ENCODE measurements at places on chromosomes 4 and X.

DNA sequence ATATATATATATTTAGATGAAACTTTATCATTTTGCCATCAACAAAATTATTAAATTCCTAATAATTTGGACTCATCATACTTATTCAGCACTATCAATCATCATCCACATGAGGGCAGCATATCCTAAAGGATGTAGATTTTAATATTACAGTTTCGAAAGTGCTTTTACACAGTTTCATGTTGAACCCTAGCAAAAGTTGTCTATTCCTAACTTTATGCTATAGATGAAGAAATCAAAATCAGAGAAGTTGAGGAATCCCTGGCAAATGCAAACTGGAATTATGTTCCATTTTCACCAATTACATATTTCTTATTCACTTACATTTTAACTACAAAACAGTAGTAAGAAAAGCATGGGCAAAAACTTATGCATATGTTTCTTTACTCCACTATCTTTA is 36.6 kb upstream of the UGT2A1 start:
- no peak for DNase-seq

DNA sequence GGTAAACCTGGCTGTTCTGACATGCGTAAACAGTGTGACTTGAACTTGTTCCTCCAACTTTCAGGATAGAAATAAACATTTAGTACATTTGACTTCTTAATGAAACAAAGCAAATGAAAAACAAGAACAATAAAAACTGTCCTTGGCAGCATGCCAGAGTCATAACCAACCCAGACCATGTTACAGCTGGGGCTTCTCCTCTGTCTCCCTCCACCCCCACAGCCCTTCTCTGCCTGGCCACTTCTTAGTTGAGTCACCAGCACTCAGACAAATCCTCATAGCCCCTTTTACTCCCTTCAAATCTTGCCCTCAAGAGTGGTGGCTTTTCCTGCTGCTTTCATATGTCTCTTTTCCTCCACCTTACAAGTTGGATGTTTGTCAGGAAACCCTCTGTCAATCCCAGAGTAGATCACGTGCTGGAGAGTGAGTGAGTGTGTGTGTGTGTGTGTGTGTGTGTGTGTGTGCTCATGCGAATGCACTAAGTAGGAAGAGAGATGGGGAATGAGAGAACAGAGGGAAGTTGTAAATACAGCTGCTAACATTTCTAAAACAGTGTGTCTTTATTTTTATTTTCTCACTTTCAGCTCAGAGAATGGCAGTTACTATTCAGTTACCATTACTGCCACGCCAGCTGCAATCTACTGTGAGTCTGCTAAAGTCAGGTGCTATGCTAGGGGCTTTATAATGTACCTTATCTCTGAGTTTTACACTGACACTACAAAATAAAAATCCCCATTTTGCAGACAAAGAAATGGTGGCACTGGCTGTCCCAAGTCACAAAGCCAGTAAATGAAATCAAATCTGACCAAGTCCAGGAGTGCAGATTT is 15.0 kb downstream of the SCARB2 start:
- peak; percentile 15 for DNase-seq

GRCh38 chr4:14180166-14180565 is 552.6 kb upstream of the BOD1L1 start:
- no peak for DNase-seq

DNA sequence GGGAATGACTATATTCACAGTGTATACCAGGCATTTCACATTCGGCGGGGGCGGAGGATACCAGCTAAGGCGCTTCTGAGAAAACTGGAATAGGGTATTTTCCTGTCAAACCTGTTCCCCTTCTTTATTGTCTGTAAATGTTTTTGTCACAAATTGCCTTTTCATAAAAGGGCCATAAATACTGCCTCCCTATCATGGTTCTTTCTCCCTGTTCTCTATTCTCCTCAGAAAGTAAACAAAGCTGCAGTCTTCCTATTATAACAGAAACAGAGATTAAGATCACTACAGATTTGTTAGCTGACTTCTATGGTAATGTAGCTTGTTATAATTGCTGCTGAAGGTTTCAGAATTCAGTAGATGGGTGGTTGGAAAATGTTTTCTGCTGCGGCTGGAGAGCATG is 32.2 kb downstream of the MID2 start:
- DNase-seq: no peak

DNA sequence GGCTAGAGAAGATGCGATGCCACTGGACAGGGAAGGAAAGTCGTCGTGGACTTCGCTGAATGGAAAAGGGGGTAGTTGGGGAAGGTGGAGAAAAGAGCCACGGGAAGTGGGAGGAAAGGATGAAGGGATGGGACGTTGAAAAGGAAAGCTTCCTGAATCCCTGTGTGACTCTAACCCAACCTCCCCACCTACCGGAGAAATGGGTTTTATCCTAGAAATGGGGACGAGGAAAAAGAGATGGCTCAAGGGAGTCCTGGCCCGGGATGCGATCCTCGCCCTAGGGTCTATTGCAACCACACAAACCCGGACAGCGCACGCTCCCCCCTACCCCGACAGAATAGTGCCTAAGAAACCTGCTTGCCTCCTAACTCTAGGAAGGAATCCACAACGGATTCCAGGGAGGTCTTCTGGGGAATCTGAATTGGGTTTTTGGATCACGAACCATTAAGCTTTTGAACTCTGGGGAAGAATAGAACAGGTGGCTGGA is 738 bp upstream of the TSPAN5 start:
- DNase-seq: no peak

DNA sequence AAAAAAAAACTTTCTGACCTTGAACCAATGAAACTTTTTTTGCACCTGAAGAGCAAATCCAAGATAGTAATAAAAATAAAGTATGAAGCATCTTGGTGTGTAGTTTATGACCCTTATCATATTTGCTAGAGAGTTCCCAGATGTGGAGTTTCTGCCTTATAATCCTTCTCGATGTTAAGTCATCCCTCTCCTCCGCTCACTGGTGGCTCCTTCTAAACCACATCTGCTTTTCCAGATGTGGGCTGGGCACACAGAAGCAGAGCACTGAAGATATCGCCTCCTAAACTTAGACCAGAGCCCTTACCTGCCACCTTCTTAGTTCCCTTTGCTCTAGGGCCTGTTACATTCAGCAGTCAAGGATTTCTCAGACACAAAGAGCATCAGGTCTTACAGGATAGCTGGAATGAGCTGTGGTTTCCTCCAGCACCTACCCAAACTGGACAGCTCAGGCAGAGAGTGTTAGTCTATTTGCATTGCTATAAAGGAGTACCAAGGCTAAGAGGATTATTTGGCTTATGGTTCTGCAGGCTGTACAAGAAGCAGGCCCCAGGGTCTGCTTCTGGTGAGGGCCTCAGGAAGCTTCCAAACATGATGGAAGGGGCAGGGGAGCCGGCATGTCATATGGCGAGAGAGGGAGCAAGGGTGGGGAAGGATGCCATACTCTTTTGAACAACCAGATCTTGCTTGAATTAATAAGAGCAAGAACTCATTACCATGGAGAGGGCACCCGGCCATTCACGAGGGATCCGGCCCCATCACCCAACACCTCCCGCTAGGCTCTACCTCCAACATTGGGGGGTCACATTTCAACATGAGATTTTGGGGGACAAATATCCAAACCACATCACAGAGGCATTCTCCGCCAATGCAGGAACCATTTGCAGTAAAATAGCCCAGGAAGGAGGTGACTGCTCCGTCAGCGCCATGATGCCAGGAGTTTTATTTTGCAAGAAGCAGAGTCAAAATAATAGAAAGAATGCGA is 75.6 kb upstream of the HELT start:
- no peak for DNase-seq

GRCh38 chr4:175540151-175540550 is 271.9 kb downstream of the GPM6A start:
- DNase-seq: no peak

GRCh38 chr4:54066088-54066415 is 1.6 kb upstream of the CHIC2 start:
- DNase-seq: no peak

DNA sequence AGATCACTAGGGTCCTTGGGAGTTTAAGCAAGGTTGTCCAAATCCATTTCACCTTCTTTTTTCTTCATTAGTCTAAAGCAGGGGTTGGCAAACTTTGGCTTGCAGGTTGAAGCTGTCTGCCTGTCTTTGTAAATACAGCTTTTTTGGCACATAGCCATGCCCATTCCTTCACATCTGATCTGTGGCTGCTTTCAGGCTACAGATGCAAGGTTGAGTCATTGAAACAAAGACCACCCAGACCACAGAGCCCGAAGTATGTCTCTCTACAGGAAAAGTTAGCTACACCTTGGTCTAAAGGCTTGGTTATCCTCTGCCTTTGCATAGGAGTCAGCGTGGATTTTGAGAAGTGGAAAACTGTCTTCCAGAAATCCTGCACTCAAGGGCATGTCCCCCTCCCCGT is 238.1 kb upstream of the STS start:
- no peak for DNase-seq

- no peak for DNase-seq
Measured at GRCh38 chr4:8920969-8921368, 49.3 kb upstream of the HMX1 start.

DNA sequence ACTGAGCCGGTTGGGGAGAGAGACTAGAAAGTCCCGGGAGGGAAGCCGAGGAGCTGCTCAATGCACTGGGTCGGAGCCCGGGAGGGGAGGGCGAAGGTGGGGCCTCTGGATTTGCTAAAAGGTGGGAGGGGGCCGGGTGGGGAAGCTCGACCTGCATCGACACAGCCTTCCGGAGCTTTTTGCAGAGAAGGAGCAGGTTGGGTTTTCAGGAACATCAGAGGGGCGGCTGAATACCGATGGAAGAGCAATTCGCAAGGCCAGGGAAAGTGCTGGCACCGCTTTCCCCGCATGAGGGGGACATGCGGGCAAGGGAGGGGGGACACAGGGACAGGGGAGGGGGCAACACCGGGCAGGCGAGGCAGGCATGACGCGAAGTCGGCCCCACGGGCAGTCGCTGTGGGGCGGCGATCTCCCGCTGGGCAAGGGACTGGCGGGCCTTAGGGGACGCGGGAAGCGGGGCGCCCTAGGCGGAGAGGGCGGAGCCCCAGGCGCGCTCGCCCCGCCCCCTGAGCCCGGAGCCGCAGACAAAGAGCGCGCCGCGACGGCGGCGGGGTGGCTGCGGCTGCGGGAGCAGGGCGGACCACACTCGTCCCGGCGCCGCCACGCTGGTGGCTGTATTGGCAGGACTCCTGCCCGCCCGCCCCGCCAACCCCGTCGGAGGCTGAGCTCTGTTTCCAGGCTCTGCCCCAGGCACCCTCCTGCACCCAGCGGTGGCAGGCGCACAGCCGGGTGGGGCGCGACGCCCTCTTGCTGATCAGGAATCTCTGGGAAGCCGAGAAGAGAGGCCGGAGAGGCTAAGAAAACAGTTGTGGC is 11.6 kb downstream of the PDZD4 start:
- peak; percentile 29 for DNase-seq

GRCh38 chr4:152045449-152045806 is 284.6 kb upstream of the GATB start:
- DNase-seq: no peak

GRCh38 chrX:22389556-22390179 is 117.0 kb downstream of the CBLL2 start:
- no peak for DNase-seq

DNA sequence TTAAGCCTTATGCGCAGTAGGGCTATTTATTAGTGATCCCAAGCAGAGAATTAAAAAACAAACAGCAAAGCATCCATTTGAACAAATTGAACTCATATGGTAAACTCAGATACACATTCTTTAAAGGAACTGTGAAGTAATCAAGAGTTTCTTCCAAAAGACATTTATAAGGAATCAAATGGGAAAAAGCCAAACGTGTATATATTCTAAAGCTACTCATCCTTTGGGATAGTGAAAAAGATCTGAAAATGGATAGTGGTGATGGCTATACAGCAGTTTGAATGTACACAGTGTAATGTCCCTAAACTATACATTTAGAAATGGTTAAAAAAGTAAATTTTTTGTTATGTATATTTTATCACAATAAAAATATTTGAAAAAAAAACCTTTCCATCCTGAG is 16.6 kb upstream of the HPGDS start:
- DNase-seq: no peak

GRCh38 chr4:89868999-89869589 is 25.6 kb upstream of the MMRN1 start:
- DNase-seq: no peak

DNA sequence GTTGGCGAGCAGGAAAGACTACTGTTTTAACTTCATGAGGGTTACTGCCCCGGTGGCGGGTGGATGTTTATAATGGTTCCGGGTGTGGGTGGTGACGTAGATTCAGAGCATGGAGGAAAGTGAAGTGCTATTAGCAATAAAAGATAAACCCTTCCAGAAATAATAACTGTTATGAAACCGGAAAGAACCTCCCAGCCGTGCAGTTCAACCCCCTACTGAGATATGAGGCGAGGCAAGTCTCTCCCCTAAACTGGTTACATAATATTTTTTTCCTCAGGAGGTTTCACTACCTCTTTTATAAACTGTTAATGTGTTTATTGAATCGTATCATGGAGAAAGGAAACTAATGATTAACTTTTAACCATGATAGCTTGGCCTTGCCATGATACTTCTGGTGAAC is 33.9 kb upstream of the STIM2 start:
- DNase-seq: no peak

DNA sequence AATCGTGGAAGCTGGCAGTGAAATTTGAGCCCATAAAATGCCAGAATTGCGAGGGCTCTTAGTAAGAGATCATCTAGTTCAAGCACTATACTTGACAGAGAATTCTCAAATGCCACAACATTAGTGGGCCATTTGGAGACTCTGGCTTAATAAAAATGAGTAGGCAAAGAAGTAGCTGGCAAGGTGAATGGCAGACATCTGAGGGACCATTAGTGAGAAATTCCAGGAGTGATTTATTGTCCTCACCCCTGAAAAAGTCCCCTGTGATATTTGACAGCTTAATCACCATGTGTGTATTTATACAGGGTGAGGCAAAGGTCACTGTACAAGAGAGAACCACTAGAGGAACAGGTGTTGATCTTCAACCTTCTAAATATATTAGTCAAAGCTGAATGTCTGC is 207.5 kb downstream of the CHRDL1 start:
- no peak for DNase-seq

DNA sequence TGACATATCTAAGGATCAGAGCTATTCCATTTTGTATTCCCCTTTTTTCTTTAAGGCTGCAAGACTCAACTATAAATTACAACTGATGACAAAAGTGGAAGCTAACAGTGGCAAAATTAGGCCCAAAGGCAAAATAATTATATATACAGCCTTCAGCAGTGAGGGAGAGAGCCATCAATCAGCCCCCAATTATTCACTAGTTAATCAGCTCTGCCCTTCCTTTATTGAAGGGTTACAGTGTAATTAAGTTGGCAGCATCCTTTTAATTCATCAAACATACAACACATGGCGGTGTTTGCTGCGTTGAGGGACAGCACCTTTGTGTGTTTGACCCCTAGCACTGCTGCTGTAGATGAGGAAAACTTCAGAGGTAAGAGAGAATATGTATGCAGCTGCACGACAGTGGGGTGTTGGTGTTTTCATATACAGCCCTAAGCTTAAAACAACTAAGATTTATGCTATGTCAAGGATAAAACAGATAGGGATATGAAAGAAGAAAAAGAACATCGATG is 973.9 kb upstream of the POU3F4 start:
- no peak for DNase-seq

DNA sequence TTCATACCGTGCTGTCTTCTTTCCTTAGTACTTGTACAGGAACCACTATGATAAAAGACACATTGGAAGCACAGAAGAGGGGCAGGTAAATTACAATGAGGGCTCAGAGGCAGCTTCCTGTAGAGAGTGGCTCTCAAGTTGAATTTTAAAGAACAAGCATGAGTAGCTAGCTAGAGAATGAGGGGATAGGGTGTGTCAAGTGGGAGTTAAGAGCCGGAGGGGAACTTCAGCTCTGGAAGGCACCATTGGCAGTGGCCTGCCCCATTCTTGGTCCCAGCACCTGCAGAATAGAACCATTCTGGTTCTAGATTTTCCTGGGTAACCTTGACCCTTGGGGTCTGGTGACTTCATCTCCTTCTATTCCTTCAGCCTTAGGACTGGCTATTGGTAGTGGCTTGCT is 34.0 kb upstream of the JADE1 start:
- no peak for DNase-seq

Measured in stimulated activated CD4-positive, alpha-beta T cell treated with anti-CD3 and anti-CD28 coated beads, Interleukin-4, amount 100 ng/mL, for 4 hours (primary cell).